NCI-H345 (cell line): ENCODE measurements at places on chromosomes 16 and 17.
A peak's percentile ranks its signal among the peaks of the same experiment; 100 is the strongest.

GRCh38 chr17:13421581-13422130, 180.1 kb downstream of the HS3ST3A1 start:
- no peak for DNase-seq

GRCh38 chr17:44267165-44267455, 825 bp downstream of the SLC4A1 start:
- no peak for DNase-seq

GRCh38 chr16:55568207-55568606, 1.7 kb downstream of the CAPNS2 start:
- DNase-seq = no peak

DNA sequence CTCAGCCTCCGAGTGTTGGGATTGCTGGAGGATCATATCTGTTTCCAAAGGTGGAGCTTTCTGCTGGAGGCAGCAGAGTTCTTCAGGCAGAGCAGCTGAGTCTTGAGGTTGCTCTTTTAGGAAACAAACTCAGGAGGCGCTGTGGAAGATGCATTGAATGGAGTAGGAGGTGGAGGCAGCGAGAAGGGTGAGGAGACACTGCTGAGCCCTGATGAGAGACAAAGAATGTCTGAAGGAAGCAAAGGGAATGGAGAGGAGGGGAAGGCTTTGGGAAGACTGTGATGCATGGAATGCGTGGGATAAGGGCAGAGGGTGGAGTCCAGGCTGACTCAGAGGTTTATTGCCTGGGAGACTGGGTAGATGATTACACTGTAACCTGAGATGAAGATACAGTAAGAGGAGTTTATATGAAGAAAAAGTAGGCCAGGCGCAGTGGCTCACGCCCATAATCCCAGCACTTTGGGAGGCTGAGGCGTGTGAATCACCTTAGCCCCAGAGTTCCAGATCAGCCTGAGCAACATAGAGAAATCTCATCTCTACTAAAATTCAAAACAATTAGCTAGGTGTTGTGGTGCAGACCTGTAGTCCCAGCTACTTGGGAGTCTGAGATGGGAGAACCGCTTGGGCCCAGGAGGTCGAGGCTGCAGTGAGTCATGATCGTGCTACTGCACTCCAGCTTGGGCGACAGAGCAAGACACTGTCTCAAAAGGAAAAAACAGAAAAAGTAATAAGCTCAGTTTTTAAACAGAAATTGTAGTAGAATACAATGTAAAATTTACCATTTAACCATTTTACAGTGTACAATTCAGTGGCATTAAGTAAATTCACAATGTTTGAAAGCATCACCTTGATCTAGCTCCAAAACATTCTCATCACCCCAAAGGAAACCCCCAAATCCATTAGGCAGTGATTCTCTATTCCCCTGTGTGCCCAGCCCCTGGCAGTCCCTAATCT, 17.8 kb upstream of the TMEM219 start:
- peak; percentile 43 for DNase-seq

DNA sequence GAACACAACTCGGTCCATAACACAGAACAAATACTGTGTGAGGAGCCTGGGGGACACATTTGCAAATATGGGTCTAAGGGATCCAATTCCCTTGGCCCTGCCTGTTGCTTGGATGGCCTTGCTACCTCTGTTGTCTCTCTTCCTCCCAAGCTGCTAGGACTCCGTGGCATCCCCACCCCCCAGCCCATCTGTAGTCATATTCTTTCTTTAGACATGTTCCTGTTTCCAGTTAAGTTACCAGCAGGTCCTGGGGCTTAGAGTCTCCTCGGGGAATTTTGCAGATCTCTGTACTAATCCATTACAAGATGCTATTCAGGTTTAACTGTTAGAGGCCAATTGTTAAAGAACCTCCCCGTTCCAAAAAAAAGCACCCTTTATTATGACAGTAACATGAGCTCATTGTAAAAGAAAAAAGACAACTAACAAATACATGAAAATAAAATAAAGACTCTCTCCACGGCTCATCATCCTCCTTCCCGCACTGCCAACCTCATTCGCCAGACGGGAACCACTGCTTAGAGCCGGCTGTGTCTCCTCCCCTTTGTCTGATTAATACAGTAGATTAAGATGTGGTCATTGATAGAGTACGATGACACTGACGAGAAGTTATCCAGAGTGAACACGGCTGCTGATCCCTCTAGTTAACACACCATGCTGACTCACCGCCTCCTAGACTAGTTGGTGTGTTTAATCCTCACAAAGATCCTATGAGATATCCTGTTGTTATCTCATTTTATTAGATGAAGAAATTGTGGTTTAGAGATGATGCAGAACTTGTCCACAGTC, 22.2 kb downstream of the HS3ST4 start:
- DNase-seq = no peak

DNA sequence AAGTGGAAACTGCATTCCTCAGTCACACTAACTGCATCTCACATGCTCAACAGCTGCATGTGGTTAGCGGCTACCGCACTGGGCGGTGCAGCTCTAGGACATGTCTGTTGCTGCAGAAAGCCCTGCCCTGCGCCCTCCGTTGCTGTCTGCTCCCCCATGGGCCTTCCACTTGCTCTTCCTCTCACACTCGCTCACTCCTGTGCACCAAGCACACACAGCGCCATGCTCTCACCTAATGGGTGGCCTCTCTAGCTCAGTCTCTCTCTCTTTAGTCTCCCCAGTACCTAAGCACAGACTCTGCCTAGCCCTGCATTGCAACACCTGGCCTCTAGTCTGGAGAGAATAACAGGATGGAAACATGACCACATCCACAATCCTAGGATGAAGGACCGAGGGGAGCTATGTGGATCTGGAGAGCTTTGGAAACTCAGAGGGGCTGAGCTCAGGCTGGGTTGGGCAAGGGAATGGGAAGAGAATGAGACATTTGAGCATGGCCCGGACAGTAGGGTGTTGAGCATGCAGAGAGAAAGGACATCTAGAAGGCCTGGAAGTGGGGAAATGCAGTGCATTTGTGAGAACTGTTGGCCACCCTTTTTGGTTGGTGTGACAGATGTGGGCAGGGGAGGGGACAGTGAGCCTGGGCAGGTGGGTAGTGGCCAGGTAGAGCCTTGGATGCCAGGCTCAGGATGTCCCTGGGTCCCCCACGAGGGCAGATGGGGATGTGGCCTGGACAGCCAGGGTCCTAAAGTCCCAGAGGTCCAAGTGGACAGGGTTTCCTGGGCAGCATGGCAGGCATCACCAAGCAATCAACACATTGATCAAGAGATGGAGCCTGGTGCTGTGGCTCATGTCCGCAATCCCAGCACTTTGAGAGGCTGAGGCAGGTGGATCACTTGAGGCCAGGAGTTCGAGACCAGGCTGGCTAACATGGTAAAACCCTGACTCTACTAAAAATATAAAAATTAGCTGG, 16.1 kb downstream of the SGCA start:
- no peak for DNase-seq

- DNase-seq = no peak
Measured at GRCh38 chr17:8469964-8470363, 34.3 kb downstream of the NDEL1 start.

GRCh38 chr16:6160303-6160702, 1062.7 kb upstream of the EEF2KMT start:
- no peak for DNase-seq

- no peak for DNase-seq
Measured at GRCh38 chr17:81837641-81838040, 2.8 kb upstream of the PPP1R27 start.
